ENCODE measurements at places on chromosomes 12 and 14. TPM values are rescaled to one million over a fixed set of nuclear protein-coding genes. Genes with fewer than 3 reads are reported as not detected.

Gene RNF41
- total RNA-seq = 68.9 TPM

- no peak overlapping the region for H3K4me3 ChIP-seq
- H3K36me3 ChIP-seq = no peaks in the 10 kb centered on the region
- no peaks in the 10 kb centered on the region for H3K27me3 ChIP-seq
- no peak overlapping the region for H3K27ac ChIP-seq
- no peak for DNase-seq
These were observed 26.6 kb downstream of the NT5DC3 start for GRCh38 chr12:103814436-103814835.

GRCh38 chr12:124939079-124939420, 24.6 kb upstream of the UBC start:
- no peak overlapping the region for H3K27ac ChIP-seq
- no peaks in the 10 kb centered on the region for H3K27me3 ChIP-seq
- H3K4me1 ChIP-seq = peaks cover 12% of the 10 kb centered on the region
- no peaks in the 10 kb centered on the region for H3K36me3 ChIP-seq
- H3K4me3 ChIP-seq = peak overlapping the region; percentile 74

Gene RERGL
- total RNA-seq = not detected

- no peaks in the 10 kb centered on the region for H3K27me3 ChIP-seq
- no peak for DNase-seq
- peaks cover 18% of the 10 kb centered on the region for H3K36me3 ChIP-seq
These were observed 33.0 kb downstream of the METAP2 start for GRCh38 chr12:95506707-95507523.

DNA sequence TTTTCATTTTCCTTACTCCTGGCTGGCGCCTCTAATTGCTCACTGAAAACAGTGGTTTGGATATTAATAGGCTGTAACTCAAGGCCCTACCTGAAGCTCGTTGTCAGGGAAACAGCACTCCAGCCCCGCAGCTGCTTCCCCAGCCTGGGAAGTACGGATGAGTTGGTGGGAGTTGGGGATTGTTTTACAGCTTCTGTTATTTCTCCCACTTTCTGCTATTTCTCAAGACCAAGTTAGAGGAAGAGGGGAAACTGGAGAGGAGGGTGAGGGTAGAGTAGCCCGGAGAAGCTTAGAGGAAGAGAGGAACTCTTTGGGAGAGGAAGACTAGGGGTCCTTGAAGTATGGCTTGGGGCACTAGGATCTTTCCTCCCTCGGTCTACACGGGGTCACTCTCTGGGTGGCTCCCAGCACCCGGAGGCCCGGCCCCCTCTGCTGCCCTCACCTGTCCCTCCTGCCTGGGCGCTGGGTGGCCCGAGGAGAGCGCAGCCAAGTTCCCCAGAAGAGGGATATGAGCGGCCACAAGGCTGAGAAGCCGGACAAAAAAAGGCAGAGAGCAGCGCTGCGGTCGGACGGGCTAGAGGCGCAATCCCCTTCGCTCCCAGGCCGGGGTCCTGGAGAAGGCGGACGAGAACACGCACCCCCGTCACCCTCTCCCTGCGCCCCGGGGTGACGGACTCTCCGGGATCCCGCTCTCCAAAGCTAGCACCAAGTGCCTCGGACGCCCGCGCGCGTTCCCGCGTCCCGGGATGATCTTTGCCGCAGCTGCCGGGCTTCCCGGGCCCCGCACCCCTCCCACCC, 671 bp downstream of the SPTB start:
- peak overlapping the region; percentile 78 for H3K4me3 ChIP-seq
- no peaks in the 10 kb centered on the region for H3K36me3 ChIP-seq
- H3K27ac ChIP-seq = no peak overlapping the region
- H3K4me1 ChIP-seq = peaks cover 5% of the 10 kb centered on the region
- peaks cover 93% of the 10 kb centered on the region for H3K27me3 ChIP-seq

DNA sequence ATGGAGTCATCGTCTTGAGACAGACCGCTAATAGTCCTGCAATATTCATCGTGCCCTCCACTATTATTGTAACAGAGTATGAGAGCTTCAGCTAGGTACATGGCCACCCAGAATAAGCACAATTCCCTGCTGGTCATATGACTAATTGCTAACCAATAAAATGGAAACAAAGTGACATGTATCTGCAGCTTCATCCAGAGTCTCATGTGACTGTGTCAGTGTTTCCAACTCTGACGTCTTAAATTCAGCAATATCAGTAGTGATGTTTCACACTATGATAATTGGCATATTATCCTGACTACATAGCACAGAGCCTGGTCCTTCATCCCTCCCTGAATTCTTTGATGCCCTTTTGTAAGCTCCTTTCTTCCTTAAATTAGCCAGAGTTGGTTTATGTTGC, 167.4 kb downstream of the RPS29 start:
- DNase-seq = no peak
- no peak overlapping the region for H3K4me3 ChIP-seq
- H3K36me3 ChIP-seq = no peaks in the 10 kb centered on the region
- H3K27ac ChIP-seq = no peak overlapping the region

- peaks cover 27% of the 10 kb centered on the region for H3K4me1 ChIP-seq
- no peak overlapping the region for H3K4me3 ChIP-seq
- no peak overlapping the region for H3K27ac ChIP-seq
These were observed 33.8 kb downstream of the LRIG3 start for GRCh38 chr12:58886474-58886873.

Gene NEUROD4
- total RNA-seq = 0.62 TPM

- no peak for DNase-seq
- no peaks in the 10 kb centered on the region for H3K27me3 ChIP-seq
- H3K4me3 ChIP-seq = no peak overlapping the region
- H3K36me3 ChIP-seq = no peaks in the 10 kb centered on the region
- H3K4me1 ChIP-seq = peaks cover 19% of the 10 kb centered on the region
- no peak overlapping the region for H3K27ac ChIP-seq
These were observed 21.3 kb downstream of the KCNA5 start for GRCh38 chr12:5064913-5065490.

GRCh38 chr14:69132513-69133181, 20.3 kb downstream of the DCAF5 start:
- DNase-seq = no peak
- H3K4me1 ChIP-seq = peaks cover 41% of the 10 kb centered on the region
- no peak overlapping the region for H3K27ac ChIP-seq

GRCh38 chr14:54955143-54955542, 52.5 kb upstream of the GCH1 start:
- no peaks in the 10 kb centered on the region for H3K4me1 ChIP-seq
- H3K4me3 ChIP-seq = no peak overlapping the region
- peaks cover 9% of the 10 kb centered on the region for H3K36me3 ChIP-seq
- no peak overlapping the region for H3K27ac ChIP-seq

Gene ATP5F1B
- 558 TPM for total RNA-seq

All from neural progenitor cell (in vitro differentiated cells).